ENCODE measurements at places on chromosomes 2 and 18. TPM values are rescaled to one million over a fixed set of nuclear protein-coding genes. Genes with fewer than 3 reads are reported as not detected.

GRCh38 chr2:173612354-173612753 is 257.7 kb downstream of the CDCA7 start:
- H3K27ac ChIP-seq: no peak overlapping the region
- H3K36me3 ChIP-seq: no peaks in the 10 kb centered on the region
- no peak overlapping the region for H3K4me3 ChIP-seq
- DNase-seq: no peak
- no peaks in the 10 kb centered on the region for H3K4me1 ChIP-seq

GRCh38 chr2:231199219-231199618 is 788 bp downstream of the ARMC9 start:
- H3K27me3 ChIP-seq: peaks cover 4% of the 10 kb centered on the region
- H3K36me3 ChIP-seq: no peaks in the 10 kb centered on the region
- DNase-seq: no peak

DNA sequence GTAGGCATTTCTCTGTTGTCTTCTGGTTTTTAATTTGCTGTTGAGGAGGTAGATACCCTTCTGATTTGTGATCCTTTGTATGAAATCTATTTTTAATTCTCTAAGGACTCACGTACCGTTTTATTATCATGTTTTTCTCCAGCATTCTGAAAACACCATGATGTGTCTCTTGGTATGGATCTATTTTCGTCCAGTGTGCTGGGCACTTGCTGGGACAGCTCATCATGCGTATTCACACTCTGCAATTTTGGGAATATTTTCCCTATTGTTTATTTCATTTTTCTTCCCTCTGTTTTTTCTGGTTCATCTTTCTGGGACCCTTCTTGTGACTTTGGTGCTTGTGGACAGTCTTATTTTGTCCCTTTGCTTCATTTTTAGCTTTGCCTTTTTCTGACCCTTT is 21.9 kb downstream of the RPIA start:
- H3K4me1 ChIP-seq: no peaks in the 10 kb centered on the region
- no peak overlapping the region for H3K4me3 ChIP-seq
- no peak for DNase-seq
- H3K27ac ChIP-seq: no peak overlapping the region

DNA sequence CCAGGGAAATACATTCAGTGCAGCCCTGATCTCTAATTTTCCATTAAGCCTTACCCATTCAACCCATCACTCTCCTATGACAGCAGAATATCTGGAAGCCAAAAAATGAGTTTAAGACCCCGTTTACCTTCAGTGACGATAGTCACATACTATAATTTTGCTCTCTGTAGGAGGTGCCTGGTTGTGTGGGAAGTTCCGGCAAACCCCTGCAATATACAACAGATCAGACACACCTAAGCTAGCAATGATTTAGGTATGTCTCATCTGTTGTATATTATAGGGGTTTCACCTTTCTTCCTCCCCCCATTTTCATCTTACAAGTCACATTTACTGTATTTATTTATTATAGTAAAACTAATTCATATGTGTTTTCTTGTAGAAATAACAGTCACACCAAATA is 101.7 kb downstream of the DOCK10 start:
- DNase-seq: peak; percentile 35
- peaks cover 71% of the 10 kb centered on the region for H3K4me1 ChIP-seq
- no peaks in the 10 kb centered on the region for H3K27me3 ChIP-seq
- H3K36me3 ChIP-seq: peaks cover 22% of the 10 kb centered on the region
- H3K27ac ChIP-seq: peak overlapping the region; percentile 77
- peak overlapping the region; percentile 50 for H3K4me3 ChIP-seq

DNA sequence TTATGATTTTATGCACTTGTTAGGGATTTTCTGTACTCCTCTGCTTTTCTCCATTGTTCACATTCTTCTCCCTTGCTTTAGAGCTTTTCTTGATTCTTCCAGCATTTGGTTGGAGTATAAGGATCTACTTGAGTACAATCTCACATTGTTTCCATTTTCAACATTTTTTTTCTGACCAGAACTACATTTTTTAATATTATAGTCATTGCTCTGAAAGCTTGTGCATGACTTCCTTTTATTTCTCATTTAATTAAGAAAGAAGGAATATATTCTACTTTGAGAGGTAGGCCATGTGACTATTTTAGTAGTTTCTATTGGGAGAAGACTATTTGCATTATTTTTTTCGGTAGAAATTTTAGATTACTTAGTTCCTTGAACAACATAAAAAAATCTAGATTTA is 200.4 kb downstream of the TMEM247 start:
- H3K27me3 ChIP-seq: peaks cover 10% of the 10 kb centered on the region
- no peak overlapping the region for H3K4me3 ChIP-seq
- peaks cover 4% of the 10 kb centered on the region for H3K36me3 ChIP-seq
- no peak for DNase-seq
- H3K4me1 ChIP-seq: no peaks in the 10 kb centered on the region

Gene GDF7
- 0.05 TPM for total RNA-seq

Gene ATP8B1
- total RNA-seq: not detected

Gene GALNT13
- total RNA-seq: not detected

GRCh38 chr2:170141865-170142264 is 36.1 kb upstream of the MYO3B start:
- H3K4me1 ChIP-seq: no peaks in the 10 kb centered on the region
- no peak overlapping the region for H3K27ac ChIP-seq
- H3K4me3 ChIP-seq: no peak overlapping the region
- DNase-seq: no peak

- H3K4me1 ChIP-seq: peaks cover 27% of the 10 kb centered on the region
- H3K27ac ChIP-seq: no peak overlapping the region
- no peak for DNase-seq
- peaks cover 3% of the 10 kb centered on the region for H3K36me3 ChIP-seq
- no peaks in the 10 kb centered on the region for H3K27me3 ChIP-seq
- no peak overlapping the region for H3K4me3 ChIP-seq
Measured at GRCh38 chr2:181264001-181264400, 193.2 kb upstream of the ITGA4 start.

- DNase-seq: no peak
- no peak overlapping the region for H3K4me3 ChIP-seq
- H3K27ac ChIP-seq: no peak overlapping the region
Measured at GRCh38 chr2:215553946-215554345, 118.1 kb upstream of the FN1 start.

GRCh38 chr2:218216674-218217359 is at the start of gene ARPC2:
Gene ARPC2 (plus strand): TSS chr2:218217189. CDS start chr2:218217471, 282 bp downstream.
- no peaks in the 10 kb centered on the region for H3K27me3 ChIP-seq
- H3K36me3 ChIP-seq: peaks cover 43% of the 10 kb centered on the region
- H3K27ac ChIP-seq: peak within 1 kb of the TSS; percentile 91
- peaks cover 34% of the 10 kb centered on the region for H3K4me1 ChIP-seq

GRCh38 chr2:113225263-113226259 is 51.8 kb downstream of the PSD4 start:
- peaks cover 2% of the 10 kb centered on the region for H3K27me3 ChIP-seq
- no peak overlapping the region for H3K4me3 ChIP-seq
- no peak overlapping the region for H3K27ac ChIP-seq

Gene IL36G
- total RNA-seq: not detected

DNA sequence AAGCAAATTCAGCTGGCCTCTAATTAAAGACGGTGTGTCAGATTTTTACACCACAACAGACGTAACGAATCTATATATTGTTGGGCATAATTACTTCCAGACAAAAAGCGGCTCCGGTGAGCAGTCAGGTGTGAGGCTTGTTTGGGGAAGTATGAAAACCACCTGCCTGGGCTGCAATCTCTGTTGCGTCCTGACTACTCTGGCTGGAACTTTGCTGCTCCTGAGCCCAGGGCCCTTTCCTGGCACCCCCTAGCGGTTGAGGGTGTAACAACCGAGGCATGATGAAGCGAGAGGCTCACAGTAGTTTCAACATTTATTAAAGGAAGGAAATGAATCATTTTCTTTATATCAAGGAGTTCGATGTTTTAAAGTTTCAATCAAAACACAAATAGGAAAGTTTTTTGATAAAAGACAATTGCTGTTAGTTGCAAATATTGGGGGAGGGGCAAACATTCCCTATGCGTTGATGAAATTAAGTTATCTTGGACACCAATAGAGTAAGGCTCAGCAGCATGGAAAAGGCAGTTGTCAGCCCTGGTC is 10.6 kb upstream of the ITGB6 start:
- H3K36me3 ChIP-seq: no peaks in the 10 kb centered on the region
- H3K27ac ChIP-seq: no peak overlapping the region
- DNase-seq: peak; percentile 82
- H3K4me1 ChIP-seq: peaks cover 32% of the 10 kb centered on the region
- no peak overlapping the region for H3K4me3 ChIP-seq
- peaks cover 5% of the 10 kb centered on the region for H3K27me3 ChIP-seq

Gene LAMA1
- total RNA-seq: not detected

DNA sequence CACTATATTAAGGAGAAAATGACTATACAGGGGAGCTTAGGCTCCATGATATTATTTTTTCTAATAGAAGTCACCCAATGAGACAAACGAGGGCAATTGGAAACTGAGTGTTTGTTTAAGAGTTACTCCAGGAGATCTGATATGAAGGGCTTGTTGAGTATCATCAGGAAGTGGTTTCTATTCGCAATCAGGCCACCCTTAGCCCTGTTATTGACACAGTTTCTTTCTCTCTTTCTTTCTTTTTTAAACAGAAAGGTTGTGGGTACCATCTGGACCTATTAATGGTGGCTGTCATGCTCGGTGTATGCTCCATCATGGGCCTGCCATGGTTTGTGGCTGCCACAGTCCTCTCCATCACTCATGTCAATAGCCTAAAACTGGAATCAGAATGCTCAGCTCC is 117.3 kb downstream of the DPP4 start:
- no peaks in the 10 kb centered on the region for H3K27me3 ChIP-seq
- peaks cover 52% of the 10 kb centered on the region for H3K4me1 ChIP-seq
- no peak overlapping the region for H3K4me3 ChIP-seq
- H3K36me3 ChIP-seq: no peaks in the 10 kb centered on the region
- no peak for DNase-seq

- H3K4me1 ChIP-seq: no peaks in the 10 kb centered on the region
- no peak for DNase-seq
- H3K36me3 ChIP-seq: peaks cover 40% of the 10 kb centered on the region
- H3K4me3 ChIP-seq: no peak overlapping the region
- no peaks in the 10 kb centered on the region for H3K27me3 ChIP-seq
Measured at GRCh38 chr2:15220603-15221002, 340.5 kb downstream of the NBAS start.

DNA sequence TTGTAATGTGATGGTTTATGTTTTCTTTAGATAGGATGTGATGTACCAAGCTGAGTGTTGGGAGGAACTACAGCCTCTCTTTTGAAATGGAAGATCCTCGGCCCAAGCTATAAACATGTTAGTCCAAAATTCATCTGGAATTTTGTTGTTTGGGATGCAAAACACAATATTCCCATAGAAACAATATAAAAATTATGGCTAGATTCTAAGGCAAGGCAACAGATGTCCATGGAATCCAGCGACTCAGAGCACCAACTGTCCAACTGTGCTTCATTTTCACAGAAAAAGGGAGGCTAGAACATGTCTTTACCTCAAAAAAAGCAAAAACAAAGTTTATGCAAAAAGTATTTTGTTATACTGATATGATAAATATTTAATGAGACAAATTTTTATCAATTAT is 52.4 kb upstream of the ATP8B1 start:
- no peak for DNase-seq
- no peak overlapping the region for H3K27ac ChIP-seq
- no peaks in the 10 kb centered on the region for H3K4me1 ChIP-seq
- peaks cover 13% of the 10 kb centered on the region for H3K27me3 ChIP-seq
- H3K36me3 ChIP-seq: no peaks in the 10 kb centered on the region

Measured in activated CD4-positive, alpha-beta memory T cell treated with anti-CD3 and anti-CD28 coated beads for 36 hours (primary cell).